ENCODE measurements at places on chromosomes 6 and 20.

GRCh38 chr6:159966339-159966738, 2.5 kb upstream of the IGF2R start:
- DNase-seq: no peak

DNA sequence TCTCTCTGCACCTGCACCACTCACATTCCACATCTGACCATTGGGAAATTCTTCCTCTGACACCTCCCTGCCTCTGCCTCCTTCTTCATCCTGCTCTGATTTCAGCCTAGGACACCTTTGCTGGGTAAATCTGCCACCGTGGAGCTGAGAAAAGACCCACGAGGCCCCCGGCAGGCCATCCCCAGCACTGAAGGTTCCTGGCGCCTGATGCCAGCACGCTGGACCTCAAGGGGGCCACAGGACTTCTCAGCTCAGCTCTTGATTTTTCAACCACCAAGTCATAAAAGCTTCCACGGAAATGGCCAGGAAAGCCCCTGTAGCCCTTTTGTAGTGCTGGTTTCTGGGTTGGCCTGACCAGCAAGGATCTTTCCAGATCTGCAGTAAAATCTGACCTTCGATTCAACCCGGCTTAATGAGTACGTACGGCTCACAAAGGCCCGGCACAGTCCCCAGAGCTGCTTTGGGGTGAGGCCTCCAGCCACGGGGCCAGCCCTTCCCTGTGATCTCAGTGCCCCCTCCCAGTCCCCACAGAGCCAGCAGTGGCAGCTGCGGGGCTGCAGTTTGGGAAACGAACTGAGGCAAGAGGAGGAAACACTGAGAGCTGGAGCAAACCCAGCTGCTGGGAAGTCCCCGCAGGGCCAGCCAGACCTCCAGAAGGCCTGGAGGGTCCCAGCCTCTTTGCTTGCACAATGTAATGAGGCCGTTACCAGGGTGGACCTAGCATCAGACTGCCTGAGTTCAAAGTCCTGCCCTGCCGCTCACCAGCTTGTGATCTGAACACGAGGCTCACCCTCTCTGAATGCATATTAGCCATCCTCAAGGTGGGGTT, 157.5 kb downstream of the BMP7 start:
- DNase-seq: no peak

GRCh38 chr6:140636271-140636907, 1261.9 kb upstream of the CITED2 start:
- DNase-seq: no peak

- no peak for DNase-seq
These were observed 181.4 kb upstream of the ID4 start for GRCh38 chr6:19655744-19656143.

All from EL (cell line).